ENCODE measurements at places on chromosomes 13 and 19. TPM values are rescaled to one million over a fixed set of nuclear protein-coding genes. Genes with fewer than 3 reads are reported as not detected.

- no peak for DNase-seq
Measured at GRCh38 chr13:79258489-79258888, 147.6 kb downstream of the RBM26 start.

GRCh38 chr13:109756778-109757177 is 29.6 kb downstream of the IRS2 start:
- DNase-seq: no peak

- DNase-seq: no peak
Measured at GRCh38 chr13:91162180-91162579, 185.3 kb upstream of the MIR17HG start.

DNA sequence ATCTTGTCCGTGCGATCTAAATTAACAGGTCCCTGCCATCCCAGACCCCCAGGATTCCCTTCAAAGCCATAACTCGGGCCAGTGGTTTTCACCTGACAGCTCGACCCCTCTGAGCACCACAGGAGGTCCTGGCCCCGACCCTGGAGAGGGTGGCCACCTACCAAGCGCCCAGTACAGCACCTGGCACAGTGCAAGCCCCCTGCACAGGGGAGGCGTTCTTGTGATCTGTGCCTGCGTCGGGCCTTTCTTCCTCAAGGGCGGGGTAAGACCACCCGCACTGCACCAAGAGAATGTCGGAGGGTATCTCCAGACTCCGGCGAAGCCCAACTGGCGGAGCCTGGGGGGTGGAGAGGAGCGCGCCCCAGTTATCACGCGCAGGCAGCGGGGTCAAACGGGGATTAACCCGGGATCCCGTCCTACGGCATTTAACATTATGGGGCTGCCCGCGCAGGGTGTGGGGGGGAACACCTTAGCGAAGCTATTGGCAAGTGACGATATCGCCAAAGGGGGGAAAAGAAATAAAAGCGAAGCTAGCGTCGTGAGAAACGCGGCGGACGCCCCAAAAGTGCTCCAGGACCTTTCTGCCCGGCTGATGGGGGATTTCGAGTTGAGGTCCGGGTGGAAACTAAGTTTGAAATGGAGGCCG is 1.3 kb upstream of the HNRNPL start:
- no peak for DNase-seq

DNA sequence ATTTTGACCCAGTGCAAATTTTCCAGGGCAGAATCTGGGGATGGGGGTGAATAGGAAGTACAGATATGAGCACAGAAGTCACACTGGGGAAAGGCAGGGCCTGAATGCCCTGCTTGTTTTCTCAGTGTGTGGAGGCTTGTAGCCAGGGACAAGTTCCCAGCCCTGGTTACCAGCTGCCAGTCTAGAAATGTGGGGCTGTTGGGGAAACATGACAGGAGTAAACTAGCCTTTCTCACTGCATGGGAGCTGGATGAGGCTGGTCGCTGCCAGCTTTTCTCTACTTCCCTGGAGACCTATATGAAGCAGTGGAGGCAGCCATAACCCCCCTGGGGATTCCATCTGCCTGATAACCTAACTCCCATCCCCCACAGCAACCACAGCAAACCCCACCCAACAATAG is 2267.7 kb downstream of the PCDH9 start:
- no peak for DNase-seq

- no peak for DNase-seq
Measured at GRCh38 chr13:32993145-32993544, 23.1 kb upstream of the KL start.

DNA sequence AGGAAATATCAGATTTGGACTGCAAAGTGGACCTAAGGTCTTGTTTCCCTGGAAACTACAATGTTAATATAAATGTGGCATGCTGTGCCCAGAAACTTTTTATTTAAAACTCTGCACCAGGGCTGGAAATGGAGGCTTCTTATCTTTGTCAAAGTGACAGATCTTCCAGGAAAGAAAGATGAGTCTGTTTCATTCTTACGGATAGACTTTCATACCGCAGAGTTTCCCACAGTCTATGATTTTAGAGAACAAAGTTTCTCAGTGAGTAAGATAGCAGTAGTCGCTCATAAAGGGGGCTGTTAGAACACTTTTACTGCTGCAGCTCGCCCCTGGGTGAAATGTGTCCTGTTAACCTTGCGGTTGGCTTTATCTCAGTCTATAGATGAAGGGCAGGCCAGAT is 6.7 kb downstream of the CLEC11A start:
- DNase-seq: no peak

DNA sequence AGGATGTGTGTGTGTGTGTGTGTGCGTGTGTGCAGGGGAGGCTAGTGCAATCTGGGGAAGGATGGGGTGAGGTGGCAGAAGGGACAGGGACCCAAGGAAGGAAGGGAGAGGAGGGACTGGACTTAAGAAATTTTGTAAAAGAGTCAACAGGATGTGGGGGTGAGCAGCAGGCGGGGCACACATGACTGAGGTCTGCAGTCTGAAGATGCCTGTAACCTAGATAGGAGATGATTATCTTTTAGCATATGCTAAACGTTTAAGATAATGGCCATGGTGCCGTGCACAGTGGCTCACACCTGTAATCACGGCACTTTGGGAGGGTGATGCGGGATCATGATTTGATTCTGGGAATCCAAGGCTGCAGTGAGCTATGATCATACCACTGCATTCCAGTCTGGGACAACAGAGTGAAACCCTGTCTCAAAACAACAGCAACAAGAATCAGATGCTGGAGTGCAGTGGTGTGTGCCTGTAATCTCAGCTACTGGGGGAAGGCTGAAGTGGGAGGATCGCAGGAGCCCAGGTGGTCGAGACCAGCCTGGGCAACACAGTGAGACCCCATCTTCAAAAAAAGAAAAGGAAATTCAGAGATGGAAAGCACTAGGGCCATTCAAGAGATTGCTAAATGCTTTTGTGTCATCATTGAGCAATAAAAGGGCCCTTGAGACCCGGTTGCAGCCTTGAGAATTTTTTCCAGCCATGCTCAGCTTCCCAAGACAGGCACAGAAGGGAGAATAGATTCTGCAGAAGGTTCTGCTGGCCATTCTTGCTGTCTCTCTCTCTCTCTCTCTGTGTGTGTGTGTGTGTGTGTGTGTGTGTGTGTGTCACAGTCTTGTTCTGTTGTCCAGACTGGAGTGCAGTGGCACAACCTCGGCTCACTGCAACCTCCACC is 3.8 kb upstream of the ZNF414 start:
- no peak for DNase-seq

DNA sequence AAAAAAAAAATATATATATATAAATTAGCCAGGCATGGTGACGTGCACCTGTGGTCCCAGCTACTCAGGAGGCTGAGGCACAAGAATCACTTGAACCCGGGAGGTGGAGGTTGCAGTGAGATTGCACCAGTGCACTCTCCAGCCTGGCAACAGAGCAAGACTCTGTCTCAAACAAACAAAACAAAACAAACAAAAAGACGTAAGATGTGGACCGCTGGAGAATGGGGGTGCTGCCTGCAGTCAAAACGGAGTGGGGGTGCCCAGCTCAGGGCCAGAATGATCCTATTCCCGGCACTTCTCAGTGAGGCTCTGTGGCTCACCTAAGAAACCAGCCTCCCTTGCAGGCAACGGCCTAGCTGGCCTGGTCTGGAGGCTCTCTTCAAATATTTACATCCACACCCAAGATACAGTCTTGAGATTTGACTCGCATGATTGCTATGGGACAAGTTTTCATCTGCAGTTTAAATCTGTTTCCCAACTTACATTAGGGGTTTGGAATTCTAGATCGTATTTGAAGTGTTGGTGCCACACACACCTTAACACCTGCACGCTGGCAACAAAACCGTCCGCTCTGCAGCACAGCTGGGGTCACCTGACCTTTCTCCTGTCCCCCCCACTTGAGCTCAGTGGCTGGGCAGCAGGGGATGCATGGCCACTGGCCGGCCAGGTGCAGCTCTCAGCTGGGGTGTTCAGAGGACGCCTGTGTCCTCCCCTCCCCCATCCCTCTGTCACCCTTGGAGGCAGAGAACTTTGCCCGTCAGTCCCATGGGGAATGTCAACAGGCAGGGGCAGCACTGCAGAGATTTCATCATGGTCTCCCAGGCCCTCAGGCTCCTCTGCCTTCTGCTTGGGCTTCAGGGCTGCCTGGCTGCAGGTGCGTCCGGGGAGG is at the start of gene F7:
TSS of gene F7 (plus strand) at position 760 of the 889 bp plus-strand sequence. CDS start at position 811, 51 bp downstream.
- DNase-seq: no peak

DNA sequence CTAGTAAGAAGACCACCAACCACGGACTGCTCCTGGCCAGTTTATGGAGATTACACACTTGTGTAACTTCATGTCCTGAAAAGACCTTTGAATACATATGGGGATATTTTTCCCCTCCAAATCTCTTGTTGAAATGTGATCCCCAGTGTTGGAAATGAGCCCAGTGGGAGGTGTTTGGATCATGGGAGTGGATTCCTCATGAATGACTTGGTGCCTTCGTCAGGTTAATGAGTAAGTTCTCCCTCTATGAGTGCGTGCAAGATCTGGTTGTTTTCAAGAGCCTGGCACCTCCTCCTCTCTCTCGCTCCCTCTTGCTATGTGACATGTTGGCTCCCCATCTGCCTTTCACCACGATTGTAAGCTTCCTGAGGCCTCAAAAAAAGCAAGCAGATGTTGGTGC is 769.0 kb upstream of the SLITRK1 start:
- DNase-seq: no peak

DNA sequence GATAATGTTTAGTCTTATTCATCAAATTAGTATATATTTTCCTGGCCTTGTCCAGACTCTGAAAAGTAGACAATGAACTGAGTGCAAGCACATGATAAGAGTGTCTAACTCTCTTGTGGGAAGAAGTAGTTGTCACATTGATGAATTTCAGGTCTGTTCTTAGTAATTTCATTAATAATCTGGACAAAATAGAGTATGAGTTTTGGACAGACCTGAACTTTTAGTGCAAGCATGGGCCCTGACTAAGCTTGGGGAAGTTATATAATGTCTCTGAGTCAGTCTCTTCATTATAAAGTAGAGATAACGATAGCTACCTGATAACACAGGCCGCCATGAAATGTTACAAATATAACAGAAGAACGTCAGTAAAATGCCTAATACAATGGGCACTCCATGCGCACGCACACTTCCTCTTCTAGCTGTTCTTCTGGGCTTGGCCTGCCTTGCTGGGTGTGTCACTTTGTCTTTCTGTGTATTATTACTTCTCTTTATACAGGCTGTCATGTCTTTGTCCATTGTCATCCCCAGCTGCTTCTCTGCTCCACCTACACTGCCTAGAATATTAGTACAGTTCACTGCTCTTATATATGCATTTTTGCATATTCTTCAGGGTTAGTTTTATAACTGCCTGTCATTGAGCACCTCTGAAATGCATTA is 129.1 kb upstream of the HTR2A start:
- no peak for DNase-seq

GRCh38 chr13:45327253-45327955 is 13.6 kb downstream of the TPT1 start:
- no peak for DNase-seq

- DNase-seq: peak; percentile 26
Measured at GRCh38 chr13:100512422-100512821, 76.2 kb downstream of the GGACT start.

DNA sequence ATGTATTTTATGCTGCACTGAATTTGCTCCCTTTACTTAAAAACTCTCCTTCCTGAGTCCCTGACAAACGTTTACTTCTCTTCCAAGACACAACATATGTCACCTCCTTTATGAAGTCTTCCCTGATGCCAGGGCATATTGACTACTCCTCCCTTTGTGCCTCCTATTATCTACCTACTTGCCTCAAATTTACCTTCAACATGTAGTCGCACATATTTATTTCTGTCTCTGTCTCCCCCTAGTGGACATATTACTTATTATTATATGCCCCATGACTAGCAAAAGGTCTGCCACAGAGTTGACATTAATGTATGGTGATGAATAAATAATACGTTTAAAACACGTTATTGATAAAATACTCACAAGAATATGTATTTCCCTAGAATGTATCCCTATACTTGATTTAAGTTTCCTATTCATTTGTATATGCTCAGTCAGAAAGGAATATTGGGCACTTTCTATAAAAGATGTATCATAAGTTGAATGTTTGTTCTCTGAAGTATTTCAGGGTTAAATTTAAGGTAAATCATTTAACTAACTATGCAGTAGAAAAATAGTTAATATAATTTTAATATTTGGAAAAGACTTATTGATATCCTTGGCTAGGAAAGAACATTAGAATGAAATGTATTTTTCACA is 250.3 kb upstream of the ATXN8OS start:
- peak; percentile 1 for DNase-seq

- DNase-seq: no peak
Measured at GRCh38 chr13:72523593-72523992, 203.8 kb downstream of the MZT1 start.

DNA sequence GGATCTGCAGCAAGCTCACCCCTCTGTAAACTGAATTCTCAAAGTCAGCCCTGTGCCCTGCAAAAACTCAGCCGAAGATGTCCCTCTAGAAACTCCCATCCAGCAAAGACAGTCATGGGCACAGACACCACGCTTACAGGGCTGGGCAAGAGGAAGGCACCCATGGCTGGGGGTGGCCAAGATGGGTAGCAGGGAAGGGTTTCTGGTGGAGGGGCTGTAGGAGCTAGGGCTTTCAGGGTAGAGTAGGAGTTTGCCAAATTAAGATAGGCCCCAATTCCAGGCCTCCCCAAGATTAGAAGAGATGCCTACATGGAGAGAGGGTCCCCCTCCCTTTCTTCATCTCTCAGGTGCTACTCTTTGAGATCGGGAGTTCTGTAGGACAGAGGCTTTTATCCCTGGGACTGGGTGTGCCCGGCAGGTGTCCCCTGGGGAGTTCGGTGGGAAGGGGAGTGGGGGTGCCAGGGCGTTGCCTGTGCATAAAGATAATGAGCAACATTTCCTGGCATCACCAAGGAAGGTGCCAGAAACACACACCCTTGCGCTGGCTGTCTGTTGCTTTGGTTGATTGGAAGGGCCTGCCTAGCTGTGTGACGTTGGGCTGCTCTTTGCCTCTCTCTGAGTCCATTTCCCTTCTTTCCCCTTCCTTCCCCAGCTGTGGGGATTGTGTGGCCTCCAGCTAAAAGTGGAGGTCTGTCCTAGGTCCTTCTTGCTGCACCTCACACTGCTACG is 9.4 kb downstream of the NRTN start:
- DNase-seq: no peak

GRCh38 chr13:30660796-30661195 is 43.1 kb downstream of the USPL1 start:
- no peak for DNase-seq

LYPD3 gene
- not detected for total RNA-seq

KLK12 gene
- total RNA-seq: not detected

CEACAM3 gene
- total RNA-seq: not detected

AZU1 gene
- total RNA-seq: not detected

ZSCAN4 gene
- total RNA-seq: not detected

PEAK3 gene
- not detected for total RNA-seq

CDC37 gene
- 361 TPM for total RNA-seq

LAIR1 gene
- total RNA-seq: not detected

ZNF135 gene
- total RNA-seq: 0.86 TPM

Data from Daoy (cell line).